ENCODE measurements at places on chromosomes 5 and 9.

GRCh38 chr5:91528831-91529230 lies 145.7 kb upstream of the ARRDC3 start:
- DNase-seq: no peak

DNA sequence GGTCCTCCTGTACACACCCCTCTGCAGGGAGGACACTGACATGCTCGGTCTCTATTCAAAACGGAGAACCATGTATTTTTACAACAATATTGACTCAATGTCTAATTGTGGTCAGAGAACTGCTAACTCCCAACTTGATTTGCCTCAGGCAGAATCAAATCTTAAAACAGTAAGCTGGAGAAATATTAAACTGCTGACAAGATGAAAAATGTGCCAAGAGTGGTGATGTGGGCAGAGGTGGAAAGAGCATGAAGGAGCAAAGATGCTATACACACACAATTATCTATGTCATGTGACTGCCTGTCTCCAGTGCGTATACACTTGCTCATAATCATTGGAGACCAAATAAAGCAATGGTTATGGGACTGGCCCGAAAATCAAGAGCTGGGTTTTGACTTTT lies 556.1 kb upstream of the ZNF608 start:
- DNase-seq: no peak

DNA sequence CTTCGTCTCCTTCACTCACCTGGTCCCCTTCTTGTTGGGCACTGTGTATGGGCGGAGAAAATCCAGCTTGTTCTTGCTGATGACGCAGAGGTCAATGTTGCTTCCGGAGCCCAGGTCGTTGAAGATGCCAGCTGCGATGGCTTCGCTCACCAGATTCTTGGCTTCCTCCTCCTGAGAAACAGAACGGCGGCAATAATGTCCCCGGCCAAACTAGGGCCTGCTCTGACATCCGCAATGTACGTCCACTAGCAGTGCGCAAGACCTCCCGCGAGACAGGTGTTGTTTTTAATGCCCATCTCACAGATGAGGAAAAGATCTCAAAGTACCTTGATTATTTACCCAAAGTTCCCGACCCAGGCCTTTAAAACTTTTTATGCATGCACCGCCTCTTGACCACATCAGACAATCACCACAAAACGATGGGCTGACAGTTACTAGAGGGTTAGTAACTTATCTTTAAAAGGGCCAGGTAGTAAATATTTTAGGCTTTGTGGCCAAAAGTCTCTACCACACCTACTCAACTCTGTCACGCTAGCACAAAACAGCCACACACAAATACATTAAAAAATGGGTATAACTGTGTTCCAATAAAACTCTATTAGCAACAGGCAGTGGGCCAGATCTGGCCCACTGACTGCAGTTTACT lies 58.4 kb downstream of the PSMB7 start:
- no peak for DNase-seq

DNA sequence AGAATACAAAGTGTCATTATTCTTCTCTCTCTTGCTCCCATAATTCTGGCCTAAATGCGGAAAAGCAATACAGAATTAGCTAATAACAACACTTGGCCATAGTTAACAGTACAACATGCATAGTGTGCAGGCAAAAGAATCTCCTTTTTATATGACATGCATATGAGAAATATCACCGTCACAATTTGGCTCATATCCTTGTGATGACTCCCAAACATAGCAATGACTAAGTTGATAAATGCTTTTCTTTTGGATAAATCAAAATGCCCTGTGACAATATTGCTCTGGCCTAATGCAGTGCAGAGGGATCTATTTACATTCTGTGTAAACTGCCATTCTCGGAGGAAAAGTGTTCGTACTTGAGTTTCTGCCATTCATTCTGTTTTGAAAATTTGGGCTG lies 121.9 kb upstream of the GHR start:
- no peak for DNase-seq

DNA sequence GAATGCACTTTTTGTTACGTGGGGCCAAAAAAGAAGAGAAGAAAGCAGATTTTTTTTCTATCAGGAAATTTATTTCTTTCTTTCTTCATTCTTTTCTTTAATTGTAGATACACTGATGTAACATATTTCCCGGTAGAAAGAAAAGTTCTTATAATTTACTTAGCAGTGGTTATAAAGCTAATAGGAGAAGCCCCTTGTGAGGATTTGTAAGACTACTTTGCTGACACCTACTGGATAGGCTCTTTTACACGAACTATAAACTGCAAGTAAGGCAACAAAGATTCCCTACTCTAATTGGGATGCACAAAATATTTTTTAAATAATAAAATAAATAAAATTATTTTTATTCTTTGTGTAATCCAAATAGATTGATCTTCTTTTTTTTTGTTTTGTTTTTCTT lies 284.4 kb downstream of the DNAH5 start:
- no peak for DNase-seq

GRCh38 chr9:121682201-121682600 lies 30.8 kb downstream of the DAB2IP start:
- no peak for DNase-seq

DNA sequence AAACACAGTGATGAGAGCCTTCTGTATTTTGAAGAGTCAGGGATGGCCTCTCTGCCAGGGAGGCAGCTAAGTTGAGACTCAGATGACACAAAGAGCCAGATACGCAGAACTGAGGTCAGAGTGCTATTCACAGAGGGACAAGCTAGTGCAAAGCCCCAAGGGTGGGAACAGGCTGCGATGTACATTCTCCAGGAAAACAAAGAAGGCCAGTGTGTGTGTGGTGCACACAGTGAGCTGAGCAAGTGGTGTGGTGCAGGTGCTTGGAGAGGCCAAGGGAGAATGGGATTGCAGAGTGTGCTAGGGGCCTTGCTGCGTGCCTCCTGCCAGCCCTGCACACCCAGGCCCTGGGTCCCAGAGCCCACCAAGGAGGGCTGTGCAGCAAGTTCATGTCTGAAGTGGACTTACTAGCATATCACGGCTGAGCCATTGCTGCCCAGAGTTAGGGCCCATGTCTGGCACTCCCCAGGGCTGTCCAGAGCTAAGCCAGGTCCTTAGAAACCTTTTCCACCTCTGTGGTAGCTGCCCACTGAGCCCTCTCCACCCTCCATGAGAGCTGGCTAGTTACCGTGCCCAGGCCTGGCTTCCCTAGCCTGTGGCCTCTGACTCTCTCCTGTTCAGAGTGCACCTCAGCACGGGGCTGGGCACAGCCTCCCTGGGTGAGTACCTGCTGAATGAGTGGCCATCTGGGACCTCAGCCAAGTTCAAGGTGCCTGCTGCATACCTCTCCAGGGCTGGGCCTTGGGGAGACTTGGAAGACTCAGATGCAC lies 9.3 kb downstream of the SLC25A48 start:
- DNase-seq: no peak

DNA sequence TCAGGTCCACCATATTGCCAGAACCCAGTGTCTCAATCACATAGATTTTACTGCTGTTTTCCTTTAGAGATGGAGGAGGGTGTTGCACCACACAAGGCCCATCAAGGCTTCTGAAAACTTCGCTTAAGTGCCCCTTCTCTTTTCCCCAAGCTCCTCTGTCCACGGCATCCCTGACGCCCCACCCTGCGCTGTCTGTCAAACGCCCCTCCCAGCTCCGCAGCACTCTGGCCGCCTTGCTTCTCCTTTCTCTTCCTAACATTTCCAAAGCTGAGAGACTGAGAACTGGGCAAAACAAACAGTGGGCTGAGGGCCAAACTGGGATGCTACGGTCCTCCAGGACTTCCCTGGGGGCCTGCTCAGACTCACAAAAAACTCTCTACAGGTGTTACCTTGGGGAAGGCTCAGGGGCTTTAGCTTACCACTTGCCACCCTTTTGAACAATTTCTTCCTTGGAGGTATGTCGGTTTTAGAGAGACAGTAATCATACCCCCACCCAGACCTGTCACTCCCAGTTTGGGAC lies 28.3 kb upstream of the ERGIC1 start:
- no peak for DNase-seq
